GM12878 (cell line): ENCODE measurements at places on chromosomes 7 and 10.

GRCh38 chr7:133863362-133864061, 263.6 kb upstream of the LRGUK start:
- DNase-seq, result no peak

- no peak for DNase-seq
Observed at GRCh38 chr7:11831736-11832495, at the start of gene THSD7A. TSS of gene THSD7A (minus strand) at chr7:11832198. CDS start at chr7:11831946, 252 bp downstream.

- no peak for DNase-seq
Observed at GRCh38 chr7:105752671-105753275, 123.6 kb downstream of the ATXN7L1 start.

DNA sequence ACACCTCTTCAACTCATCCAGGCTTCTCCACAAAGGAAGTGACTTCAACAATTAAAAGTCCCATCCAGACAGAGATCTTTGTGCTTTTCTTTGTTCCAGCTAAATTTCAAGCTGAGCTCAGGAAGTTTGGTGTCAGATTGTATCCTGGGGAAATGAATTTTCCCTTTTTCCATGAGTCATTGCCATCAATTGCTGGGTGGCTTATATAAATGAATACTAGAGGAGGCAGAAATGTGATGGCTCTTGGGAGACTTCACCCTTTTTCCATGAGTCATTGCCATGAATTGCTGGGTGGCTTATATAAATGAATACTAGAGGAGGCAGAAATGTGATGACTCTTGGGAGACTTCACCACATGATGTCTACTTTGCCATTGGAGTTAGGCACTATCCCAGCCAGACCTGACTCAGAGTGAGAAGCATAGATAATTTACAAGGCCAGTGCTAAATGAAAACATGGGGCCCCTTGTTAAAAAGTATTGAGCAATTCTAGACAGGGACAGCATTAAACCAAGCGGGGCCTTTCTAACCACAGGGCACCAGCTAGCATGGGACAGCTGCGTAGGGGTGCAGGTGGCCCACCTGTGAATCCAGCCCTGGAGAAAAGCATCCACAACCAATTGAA, 339.2 kb upstream of the PODXL start:
- no peak for DNase-seq

GRCh38 chr7:91811641-91812040, 68.9 kb downstream of the MTERF1 start:
- DNase-seq, result no peak
